ENCODE measurements at places on chromosomes 5 and 9. TPM values are rescaled to one million over a fixed set of nuclear protein-coding genes. Genes with fewer than 3 reads are reported as not detected.

DNA sequence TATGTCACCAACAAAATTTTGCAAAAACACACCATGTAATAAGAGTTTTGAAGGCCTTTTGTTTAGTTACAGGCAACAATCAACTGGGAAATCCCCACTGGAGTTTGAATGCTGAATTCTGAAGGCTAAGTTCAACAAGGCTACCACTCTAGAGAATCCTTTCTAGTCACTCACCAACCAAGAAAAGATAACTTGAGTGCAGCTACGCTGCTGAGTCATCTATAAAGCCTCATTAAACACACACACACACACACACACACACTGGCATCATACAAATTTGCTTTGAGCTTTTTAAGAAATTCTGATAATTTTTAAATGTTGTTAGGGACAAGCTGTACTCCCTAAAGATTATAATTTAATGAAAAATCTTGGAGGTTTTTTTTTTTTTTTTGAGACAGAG is 219.6 kb downstream of the DENND1A start:
- DNase-seq = no peak

DNA sequence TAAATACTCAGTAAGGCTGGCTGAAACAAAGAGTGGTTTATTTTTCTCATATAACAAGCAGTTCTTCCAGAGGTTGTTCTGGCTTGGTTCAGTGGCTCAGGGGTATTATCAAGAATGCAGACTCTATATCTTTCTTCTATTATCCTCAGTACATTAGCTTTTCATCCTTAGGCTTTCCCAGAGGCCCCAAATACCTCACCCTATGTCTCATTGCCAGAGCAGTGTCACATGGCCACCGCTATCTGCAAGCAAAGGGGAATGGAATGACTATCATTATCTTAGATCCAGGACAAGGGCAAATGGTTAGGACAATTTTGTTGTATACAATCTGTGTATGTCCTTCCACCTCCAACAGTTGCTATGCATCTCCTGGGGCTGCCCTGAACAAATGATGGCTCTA is 69.0 kb upstream of the SNX2 start:
- DNase-seq = no peak

DNA sequence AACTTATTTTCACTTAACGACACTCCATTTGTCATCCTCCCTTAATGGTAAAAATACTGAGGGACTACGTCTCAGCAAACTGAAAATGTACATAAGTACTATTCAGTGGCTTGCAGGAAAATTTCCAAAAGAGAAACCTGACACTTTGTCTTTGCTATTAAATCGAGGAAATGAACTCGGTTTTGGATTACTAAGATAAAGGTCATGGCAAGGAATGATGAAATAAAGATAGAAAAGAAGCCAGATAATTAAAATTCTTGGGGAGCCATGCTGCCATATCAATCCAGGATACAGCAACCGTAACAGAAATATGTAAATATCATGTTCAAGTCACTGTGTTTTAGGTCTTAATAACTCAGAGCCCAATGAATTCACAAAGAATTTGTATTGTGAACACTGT is 647.8 kb downstream of the CDH9 start:
- DNase-seq = no peak

DNA sequence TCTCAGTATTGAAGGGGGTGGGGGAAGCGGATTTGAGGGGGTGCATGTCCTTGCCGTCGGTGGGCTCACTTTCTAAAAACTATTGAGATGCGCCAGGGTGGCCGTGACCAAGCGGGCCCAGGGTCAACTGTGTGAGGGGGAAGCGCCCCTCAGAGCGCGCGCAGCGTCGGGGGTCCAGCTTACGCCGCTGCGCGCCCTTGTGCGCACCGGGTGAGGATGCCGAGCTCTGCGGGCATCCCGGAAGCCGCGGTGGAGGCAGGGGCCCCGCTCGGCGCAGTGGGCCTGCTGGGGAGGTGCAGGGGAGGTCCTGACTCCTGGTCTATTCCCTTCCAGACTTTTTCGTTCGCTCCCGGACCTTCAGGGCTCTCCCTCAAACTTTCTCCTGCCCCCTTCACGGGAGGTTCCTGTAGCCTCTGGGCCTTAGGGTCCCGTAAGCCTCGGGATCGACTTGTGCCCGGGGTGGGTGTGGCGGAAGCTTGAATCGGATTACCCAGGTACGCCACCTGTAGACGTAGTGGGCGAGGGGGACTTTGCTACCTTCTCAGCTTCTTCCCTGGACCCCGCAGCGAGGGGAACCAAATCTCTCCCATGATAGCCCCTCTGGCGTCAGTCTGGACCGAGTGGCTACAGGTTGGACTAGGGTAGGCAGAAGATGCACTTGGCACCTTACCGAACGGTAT is 2.5 kb upstream of the PRDM6 start:
- no peak for DNase-seq

GRCh38 chr5:120841830-120842229 is 377.7 kb downstream of the PRR16 start:
- DNase-seq = no peak

DNA sequence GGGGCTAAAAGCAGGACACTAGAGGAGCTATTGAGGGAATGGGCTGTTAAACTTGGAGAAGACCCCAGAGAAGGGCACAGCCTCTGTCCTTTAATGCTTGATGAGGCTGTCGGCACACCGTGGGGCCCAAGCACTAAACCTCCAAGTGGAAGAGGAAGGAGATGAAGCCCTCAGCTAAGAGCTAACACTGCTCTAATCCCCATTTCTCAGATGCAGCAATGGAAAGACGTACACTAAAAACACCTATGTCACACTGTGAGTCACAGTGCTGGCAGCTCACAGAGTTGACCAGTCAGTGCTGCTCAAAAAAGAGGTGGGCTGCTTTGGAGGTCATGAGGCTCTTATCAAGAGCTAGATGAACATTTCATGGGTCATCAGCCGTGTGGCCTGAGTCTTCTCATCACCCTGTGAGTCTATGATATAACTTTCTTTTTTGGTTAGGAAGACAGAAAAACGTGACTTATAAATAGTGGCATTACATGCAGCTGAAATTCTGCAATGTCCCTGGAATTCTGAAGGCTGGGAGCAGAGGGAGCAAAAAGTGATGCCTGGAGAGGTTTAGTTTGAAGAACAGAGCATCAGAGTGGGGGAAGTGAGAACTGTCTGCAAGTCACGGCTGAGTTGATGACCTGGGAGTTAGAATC is 21.5 kb downstream of the TNFSF8 start:
- DNase-seq = no peak

DNA sequence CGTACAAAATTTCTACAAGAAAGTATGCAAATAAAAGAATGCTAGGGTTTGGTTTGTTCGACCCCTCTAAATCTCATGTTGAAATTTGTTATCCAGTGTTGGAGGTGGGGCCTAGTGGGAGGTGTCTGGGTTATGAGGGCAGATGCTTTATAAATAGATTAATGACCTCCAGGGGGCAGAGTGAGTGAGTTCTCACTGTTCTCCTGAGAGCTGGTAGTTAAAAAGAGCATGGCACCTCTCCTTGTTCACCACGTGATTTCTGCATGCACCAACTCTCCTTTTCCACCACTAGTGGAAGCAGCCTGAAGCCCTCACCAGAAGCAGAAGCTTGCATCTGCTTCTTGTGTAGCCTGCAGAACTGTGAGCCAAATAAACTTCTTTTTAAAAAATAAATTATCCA is 50.4 kb upstream of the FAM170A start:
- DNase-seq = no peak

LRRC19 gene
- 23.5 TPM for polyA plus RNA-seq

FOXD4L4 gene
- not detected for polyA plus RNA-seq

ANKRD18A gene
- 4.3 TPM for polyA plus RNA-seq
